ENCODE measurements at places on chromosomes 13 and 19. TPM values are rescaled to one million over a fixed set of nuclear protein-coding genes. Genes with fewer than 3 reads are reported as not detected.

GRCh38 chr19:28242317-28242927 is 970.5 kb downstream of the UQCRFS1 start:
- no peak for DNase-seq

The TRPM4 gene
- total RNA-seq, result 158 TPM

GRCh38 chr19:57559008-57559403 is 657 bp downstream of the ZNF550 start:
- DNase-seq, result no peak

GRCh38 chr13:94020426-94020825 is 459.1 kb downstream of the DCT start:
- DNase-seq, result no peak

GRCh38 chr13:29067306-29067945 is 247.3 kb downstream of the MTUS2 start:
- no peak for DNase-seq

DNA sequence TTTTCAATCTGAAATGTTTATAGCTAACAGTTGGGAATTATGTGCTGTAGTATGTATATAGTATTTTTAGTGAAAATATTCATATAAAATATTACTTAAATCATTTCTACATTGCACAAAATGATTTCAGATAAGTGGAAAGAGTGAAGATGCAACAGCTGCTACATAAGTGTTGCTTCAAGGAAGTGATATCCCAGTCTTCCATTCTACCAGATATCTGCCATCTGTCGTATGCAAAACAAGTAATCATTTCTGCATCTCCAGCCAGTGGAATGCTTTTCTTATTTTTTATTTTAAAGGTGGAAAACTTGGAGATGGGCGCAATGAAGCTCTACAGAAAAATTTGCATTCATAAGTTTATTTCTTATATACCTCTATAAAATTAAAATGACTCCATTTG is 152.5 kb upstream of the MAB21L1 start:
- no peak for DNase-seq

GRCh38 chr13:43268632-43269031 is 245.2 kb downstream of the DNAJC15 start:
- DNase-seq, result no peak

The PGLYRP1 gene
- not detected for total RNA-seq

The CDX2 gene
- total RNA-seq, result not detected

DNA sequence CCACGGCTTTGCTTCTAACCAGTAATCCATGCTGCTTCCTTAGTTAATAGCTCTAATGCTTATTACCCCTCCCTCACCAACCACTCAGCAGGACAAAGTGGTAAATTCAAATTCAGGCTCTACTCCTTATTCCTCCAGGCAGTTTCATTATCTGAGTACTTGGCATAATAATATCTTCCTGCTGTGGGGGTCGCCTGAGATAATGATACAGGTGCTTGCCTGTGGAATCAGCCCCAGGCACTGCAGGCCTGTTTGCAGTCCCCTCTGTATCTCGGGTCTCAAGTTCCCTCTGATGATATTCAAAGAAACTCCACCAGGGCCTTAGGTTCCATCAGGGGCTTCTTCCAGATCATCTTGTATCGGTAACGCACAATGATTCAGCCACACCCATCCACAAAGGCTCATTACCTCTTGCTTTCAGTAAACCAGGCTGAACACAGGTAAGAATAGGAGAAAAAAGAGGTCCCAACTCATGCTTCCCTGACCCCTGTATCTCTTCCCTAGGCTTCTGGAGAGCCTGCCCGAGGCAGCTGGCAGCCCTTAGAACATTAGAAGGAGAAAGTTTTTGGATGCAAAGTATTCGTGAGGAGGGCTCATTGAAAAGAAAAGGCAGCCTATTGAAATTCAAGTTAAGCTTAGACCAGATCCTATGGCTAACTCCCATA is 14.3 kb upstream of the FOXO1 start:
- DNase-seq, result no peak

DNA sequence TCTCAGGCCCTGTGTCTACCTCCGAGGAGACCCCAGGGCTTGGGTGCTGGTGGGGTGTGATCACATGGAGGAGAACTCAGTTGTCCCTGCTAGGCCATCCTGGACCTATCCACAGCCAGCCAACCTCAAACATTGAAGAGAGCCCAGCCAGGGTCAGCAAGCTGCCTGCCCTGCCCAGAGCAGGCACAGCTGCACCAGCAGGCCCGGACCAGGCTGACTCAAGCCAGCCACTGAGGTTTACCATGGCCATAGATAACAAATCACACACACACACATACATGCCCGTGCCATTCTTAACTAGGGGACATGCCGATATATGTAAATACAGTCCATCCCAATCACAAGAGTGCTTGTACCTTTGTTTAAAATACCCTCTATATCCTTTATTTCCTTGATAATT is 8.1 kb downstream of the ARHGEF7 start:
- DNase-seq, result no peak

DNA sequence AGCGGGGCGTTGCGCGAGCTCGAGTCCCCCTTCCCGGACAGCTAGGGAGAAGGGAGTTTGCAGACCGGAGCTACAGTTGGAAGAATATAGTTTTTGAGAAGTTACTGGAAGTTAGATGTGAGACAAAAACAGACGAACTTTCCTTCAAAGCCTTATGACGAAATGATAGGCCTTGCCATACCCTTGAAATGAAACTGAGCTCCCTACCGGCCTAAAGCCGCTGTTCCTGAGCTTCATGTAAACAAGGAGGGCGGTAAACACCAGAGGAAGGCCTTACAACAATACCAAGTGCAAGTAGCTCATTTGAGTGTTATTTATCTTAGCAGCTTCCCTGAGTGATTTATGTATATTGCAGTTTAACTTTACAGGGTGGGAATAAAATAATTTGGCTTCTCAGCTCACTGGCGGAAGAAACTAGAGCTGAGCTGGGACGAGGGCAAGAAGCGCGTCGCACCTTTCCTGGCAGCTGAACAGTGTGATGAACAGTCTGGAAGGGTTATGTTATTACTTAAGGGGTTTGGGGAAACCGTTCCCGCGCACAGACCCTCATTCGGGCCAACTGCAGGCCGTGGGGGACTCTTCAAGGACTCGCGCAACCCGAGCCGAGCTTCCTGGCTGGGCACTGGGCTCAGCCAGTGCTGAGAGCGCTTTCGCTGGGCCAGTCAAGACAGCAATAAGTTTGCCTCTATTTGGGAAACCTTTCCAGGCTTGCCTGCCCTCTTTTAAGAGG is 111.2 kb downstream of the KCNRG start:
- DNase-seq, result no peak

GRCh38 chr19:39436350-39436716 is 584 bp upstream of the RPS16 start:
- DNase-seq, result no peak

DNA sequence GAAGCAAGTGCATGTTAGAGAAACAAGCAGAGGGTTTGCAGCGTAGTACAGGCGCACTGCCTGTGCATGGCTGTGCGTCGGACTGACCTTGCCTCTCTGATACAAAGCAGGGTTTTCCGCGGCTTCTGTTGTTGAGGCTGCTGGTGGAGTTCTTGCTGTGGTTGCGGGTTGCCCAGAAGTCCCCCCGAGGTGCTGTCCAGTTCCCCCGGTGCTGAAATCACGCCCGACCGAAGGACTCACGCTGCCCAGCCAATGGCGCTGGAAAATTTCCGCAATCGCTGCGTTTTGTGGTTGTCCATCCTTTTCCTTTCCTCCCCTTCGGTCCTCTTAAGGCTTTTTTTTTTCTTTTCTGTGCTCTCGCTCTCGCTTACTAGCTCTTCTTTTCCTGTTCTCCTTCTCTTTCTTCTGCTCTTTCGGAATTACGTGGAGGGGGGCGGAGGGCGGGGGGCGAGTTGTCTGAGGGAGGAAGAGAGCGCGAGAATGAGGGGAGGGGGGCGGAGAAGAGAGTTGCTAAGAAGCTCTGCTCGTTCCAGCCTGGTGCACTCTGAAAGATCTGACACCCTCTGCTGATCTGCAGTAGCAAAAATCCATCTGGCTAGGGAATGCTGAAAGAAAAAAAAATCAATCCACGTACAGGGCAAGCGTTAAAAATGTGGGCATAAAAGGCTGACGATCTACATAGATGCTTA is at the start of gene SLITRK1:
Gene SLITRK1 (minus strand): TSS at position 558 of the 689 bp plus-strand sequence. CDS start 967 bp downstream, outside the sequence.
- DNase-seq, result no peak

The NTN5 gene
- total RNA-seq, result not detected

GRCh38 chr13:79837741-79838450 is 356.9 kb downstream of the NDFIP2 start:
- DNase-seq, result no peak

DNA sequence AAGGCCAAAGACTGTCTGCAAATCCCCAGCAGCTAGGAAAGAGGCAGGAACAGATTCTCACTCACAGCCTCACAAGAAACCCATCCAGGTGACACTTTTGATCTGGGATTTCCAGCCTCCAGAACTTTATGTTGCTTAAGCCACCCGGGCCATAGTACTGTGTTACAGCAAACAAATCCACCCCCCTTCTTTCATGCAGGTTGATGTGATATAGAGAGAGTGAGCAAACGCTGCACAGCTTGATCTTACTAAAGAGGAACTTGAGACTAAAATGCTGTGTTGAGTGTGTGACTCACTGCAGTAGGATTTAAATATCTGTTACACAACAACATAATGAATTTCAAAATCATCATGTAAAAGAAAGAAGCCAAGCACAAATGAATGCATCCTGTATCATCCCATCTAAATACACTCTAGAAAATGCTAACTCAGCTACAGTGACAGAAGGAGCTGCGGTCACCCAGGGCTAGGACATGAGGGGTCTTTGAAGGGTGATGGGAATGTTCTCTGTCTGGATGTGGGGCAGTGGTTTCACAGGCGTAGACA is 32.2 kb downstream of the RCBTB2 start:
- DNase-seq, result peak; percentile 40

DNA sequence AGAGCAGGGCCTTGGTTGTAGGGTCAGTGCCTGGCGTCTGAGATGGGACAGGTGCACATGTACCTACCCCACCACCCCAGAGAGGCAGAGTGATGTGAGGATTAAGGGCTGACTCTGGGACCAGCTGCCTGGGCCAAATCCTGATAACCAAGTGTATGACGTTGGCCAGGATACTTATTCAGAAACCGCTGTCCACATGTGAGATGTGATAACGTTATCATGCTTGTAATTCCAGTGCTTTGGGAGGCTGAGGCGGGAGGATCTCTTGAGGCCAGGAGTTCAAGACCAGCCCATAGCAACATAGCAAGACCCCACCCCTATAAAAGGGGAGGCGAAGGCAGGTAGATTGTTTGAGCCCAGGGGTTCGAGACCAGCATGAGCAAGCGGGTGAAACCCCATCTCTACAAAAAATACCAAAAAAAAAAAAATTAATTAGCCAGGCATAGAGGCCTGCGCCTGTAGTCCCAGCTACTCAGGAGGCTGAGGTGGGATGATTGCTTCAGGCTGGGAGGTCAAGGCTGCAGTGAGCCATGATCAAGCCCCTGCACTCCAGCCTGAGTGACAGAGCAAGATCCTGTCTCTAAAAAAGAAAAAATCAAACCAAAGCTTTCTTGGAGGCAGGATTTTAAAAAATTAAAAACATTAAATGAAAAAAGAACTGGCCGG is 10.0 kb downstream of the ADGRE5 start:
- DNase-seq, result no peak

- no peak for DNase-seq
Observed at GRCh38 chr19:3826163-3826562, 40.0 kb upstream of the MATK start.

DNA sequence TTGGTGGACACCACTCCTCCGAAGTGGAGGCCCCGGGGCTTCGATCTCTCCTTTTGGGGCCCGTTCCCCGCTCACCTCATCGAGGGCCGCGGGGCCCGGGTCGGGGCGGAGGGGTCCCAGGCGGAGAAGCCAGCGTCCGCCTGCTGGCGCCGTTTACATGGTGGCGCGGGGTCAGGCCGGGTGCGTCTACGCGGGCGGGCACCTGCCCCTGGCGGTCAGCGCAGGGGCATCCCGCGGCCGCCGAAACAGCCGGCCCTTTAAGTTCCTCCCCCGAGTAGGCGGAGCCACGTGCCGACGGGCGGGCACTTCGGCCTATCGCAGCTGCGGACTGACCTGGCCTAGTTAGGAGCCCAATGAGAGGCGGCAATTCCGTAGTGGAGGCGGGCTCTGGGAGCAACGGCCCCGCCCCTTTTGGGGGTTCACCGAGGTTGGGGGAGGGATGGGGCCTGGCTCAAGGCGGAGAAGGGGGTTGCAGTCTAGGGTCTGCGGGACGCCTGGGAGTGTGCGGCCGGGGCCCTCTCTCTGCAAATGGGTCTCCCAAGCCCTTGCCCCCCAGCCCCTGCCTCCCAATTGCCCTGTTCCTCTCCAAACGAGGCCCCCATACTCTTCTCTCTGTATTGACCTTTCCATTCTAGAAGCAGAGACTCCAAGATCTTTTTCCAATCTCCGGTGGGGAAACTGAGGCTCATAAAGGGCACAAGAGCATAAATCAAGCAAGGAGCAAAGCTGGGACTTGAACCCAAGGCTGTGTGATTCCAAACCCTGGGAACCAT is at the start of gene ABHD8:
Gene ABHD8 (minus strand): TSS at position 259 of the 773 bp plus-strand sequence. CDS start 1,809 bp downstream, outside the sequence.
- DNase-seq, result peak; percentile 98

The STAP2 gene
- 20.7 TPM for total RNA-seq

- DNase-seq, result no peak
Observed at GRCh38 chr13:84896128-84896527, 903.1 kb downstream of the SLITRK6 start.

GRCh38 chr13:107678075-107678689 is 537.2 kb downstream of the LIG4 start:
- DNase-seq, result no peak

The SLC7A10 gene
- not detected for total RNA-seq

- DNase-seq, result no peak
Observed at GRCh38 chr13:23794267-23795161, 94.7 kb downstream of the MIPEP start.

DNA sequence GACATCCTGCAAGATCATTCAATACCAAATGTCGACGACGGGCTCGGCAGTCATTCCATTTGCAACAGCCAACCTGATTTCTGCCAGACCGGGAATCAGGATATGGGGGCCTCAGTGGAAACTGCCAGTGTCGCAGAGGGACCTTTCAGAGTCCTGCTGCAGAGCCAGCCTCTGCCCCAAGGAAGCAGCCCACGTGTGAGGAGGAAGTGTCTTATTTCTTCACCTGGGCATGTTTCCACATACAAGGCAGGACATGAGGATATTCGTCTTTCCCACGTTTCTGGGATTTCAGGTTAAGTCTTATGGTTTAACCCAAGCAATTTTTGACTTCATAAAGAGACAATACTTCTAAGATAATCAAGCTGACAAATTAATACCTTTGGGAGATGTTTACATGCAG is 69.9 kb downstream of the ABCC4 start:
- no peak for DNase-seq

The KLK1 gene
- not detected for total RNA-seq

- DNase-seq, result peak; percentile 55
Observed at GRCh38 chr19:11423791-11424181, 4.7 kb upstream of the RGL3 start.

DNA sequence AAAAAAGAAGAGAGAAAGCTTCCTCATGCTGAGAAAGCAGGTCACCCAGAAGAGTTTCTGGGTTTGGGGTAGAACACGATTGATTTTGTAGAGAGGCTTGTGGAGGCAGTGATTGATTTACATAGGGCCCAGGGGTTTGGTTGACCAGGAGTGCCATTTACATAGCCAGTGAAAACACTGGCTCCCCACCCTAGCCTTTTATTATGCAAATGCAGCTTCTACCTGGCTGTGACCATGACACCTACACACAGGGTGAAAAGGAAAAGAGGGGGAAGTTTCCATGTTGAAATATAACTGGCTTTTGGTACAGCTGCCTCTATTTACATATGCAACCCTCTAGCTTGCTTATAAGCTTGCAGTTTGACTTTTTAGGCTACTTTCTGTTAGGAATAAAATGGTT is 62.0 kb downstream of the ZNF100 start:
- no peak for DNase-seq

The NLRP7 gene
- total RNA-seq, result not detected

The TSSK6 gene
- total RNA-seq, result not detected

The SBK3 gene
- 0.37 TPM for total RNA-seq

The FGF22 gene
- total RNA-seq, result not detected
